ENCODE measurements at places on chromosomes 3 and 15.
A peak's percentile ranks its signal among the peaks of the same experiment; 100 is the strongest.

DNA sequence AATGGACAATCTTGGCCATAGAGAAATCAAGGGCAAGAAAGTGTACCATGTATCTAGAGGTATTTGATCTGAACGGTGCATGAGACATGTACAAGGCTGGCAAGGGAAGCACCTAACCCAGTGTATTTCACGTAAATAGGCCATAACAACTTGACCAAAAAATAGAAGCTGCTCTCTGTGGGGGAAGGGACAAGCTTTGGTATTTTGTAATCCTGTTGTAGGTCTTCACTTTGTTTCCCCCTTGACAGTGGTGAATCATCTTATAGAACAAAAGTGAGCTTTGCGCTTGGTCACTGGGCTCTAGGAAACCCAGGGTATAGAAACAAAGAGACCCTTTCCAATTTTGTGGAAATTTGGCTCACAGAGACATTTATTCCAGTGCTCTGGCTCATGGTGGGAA is 21.0 kb downstream of the LARS2 start:
- H3K27ac ChIP-seq = no peak overlapping the region
- no peak overlapping the region for H3K4me3 ChIP-seq
- no peaks in the 10 kb centered on the region for H3K4me1 ChIP-seq
- H3K27me3 ChIP-seq = no peaks in the 10 kb centered on the region
- DNase-seq = no peak
- peaks cover 33% of the 10 kb centered on the region for H3K36me3 ChIP-seq

- H3K36me3 ChIP-seq = no peaks in the 10 kb centered on the region
- H3K4me1 ChIP-seq = no peaks in the 10 kb centered on the region
- no peak for DNase-seq
Observed at GRCh38 chr15:39108021-39108420, 472.9 kb upstream of the THBS1 start.

GRCh38 chr15:25810631-25811091 is 52.5 kb downstream of the ATP10A start:
- no peak for DNase-seq
- no peaks in the 10 kb centered on the region for H3K36me3 ChIP-seq
- peaks cover 22% of the 10 kb centered on the region for H3K4me1 ChIP-seq
- no peak overlapping the region for H3K27ac ChIP-seq
- H3K27me3 ChIP-seq = peaks cover 43% of the 10 kb centered on the region

GRCh38 chr15:93862791-93863190 is 368.6 kb upstream of the MCTP2 start:
- DNase-seq = no peak
- H3K4me3 ChIP-seq = no peak overlapping the region
- no peaks in the 10 kb centered on the region for H3K27me3 ChIP-seq
- peaks cover 9% of the 10 kb centered on the region for H3K4me1 ChIP-seq
- no peaks in the 10 kb centered on the region for H3K36me3 ChIP-seq
- H3K27ac ChIP-seq = no peak overlapping the region

DNA sequence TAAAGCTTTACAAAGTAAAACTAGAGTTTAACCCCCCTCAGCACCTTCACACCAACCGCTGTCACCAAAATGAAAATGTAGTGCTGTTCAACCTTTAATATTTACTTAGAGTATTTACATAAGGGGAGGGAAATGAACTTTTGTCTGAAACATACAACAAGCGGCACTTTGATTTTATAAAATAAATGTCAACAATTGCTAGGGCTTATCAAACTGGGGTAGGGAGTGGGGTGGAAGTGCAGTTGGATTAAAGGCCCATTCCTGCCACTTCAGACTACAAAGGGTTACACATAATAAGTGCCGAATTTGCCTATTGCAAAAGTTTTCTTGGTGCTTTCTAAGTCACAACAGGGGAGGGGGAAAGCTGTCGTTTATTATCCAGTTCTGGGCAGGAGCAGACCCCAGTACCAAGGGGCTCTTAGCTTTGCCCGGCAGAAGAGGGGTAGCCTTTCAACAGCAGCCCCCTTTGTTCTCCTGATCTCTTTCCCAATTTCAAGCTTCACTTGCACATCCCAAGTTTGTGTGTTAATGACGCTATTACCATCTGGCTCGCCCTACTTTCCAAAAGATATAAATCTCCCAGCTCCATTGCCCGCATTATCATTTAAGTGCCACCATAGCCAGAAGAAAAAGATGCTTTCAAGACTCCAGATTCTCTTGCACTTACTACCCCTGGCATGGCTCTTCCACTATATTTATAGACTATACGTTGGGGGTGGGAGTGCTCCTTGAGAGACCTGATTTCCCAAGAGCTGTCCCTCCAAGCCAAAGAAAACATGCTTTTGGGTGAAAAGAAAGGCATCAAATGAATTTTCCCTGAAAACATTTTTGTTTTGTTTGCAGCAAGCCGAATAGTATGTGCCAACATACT is 17.0 kb downstream of the SOX2 start:
- H3K27me3 ChIP-seq = peaks cover 71% of the 10 kb centered on the region
- H3K36me3 ChIP-seq = peaks cover 13% of the 10 kb centered on the region
- no peak for DNase-seq
- no peak overlapping the region for H3K27ac ChIP-seq
- H3K4me1 ChIP-seq = peaks cover 17% of the 10 kb centered on the region
- H3K4me3 ChIP-seq = no peak overlapping the region

DNA sequence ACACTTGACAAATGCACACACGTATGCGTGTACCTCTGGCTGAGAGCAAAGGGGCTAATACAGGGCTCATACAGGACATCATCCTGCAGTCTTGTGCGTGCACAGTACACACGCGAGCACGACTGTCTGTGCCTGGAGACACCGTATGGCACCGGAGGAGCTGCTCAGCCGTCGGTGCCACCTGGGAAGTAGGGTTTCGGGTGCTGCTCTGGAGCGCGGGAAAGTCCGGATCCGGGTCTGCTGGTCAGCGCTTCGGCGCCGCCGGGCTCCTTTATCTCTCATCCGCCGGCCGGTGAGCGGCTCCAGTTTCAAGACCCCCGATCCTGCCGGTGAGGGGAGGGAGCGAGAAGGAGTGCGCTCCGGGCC is 9.3 kb downstream of the FOXL2 start:
- H3K4me3 ChIP-seq = peak overlapping the region; percentile 80
- DNase-seq = no peak
- peaks cover 77% of the 10 kb centered on the region for H3K27me3 ChIP-seq
- no peak overlapping the region for H3K27ac ChIP-seq

All from stimulated activated naive B cell treated with anti-CD40 and anti-IgM and Interleukin-4, amounts not matched to agents 10 μg/mL and 1 μg/mL and 100 μg/mL, for 72 hours (primary cell).